ENCODE measurements at places on chromosomes 3 and 15.
A peak's percentile ranks its signal among the peaks of the same experiment; 100 is the strongest.

DNA sequence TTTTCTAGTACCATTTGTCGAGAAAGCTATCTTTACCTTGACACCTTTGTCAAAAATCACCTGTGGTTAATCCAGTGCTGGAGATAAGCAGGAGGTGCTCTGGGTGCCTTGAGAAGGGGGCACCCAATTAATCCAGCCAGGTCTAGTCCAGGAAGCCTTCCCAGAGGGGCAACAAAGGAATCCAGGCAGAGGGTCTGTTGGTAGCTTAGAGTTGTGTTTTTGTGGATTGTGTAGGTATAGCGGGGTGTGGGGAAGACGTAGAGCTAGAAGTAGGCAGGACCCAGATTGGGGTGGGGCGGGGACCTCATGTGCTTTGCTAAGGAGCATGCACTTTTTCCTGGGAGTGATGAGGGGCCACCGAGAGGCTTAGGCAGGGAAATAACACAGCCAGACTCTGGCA lies 6.0 kb upstream of the PIGZ start:
- DNase-seq, result no peak

- no peak for DNase-seq
Measured at GRCh38 chr15:86157606-86158293, 78.1 kb downstream of the AGBL1 start.

DNA sequence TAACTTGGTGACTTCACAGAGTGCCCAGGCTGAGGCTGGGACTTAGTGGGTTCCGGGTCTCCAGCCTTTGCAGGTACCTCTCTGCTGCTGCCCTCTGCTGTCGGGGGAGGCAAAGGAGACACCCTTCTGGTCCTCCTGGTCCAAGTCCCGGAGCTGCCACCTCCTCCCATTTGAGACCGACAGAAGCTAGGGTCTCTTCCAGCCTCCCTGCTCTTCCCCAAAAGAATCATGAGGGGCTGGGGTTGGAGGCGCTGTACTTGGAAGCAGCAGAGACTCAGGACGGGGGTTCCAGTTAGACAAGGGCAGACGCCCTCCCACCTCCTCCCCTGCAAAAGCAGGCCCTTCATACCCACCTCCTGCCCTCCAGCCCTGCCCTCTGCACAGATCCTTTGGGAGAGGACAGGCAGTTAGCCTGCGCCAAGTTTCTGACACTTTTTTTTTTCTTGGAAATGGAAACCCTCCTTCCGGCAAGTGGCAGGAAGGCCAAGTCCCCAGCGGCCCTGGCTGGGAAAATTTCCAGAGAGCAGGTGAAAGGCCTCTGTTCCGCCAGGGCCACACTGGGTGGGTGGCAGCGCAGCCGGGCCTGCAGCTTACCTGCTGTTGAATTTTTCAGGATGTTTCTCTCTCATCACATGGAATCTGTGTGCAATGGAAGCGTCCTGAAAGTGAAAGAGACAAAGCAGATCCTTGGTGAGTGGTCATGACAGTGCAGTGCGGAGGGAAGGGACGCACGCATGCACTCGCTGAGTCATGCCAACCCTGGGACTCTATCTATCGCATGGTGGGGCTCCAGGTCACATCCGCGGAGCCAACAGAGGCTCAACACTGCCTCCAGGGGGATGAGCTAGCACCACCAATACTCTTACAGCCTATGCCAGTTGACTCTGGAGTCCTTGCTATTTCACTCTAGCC lies 119.9 kb downstream of the DGKG start:
- peak; percentile 67 for DNase-seq

- DNase-seq, result no peak
Measured at GRCh38 chr15:89138999-89139612, 50.9 kb downstream of the ABHD2 start.

- no peak for DNase-seq
Measured at GRCh38 chr15:51289290-51289689, 49.1 kb downstream of the CYP19A1 start.

- no peak for DNase-seq
Measured at GRCh38 chr3:146496251-146496650, 26.9 kb upstream of the PLSCR2 start.

- no peak for DNase-seq
Measured at GRCh38 chr3:103158183-103158582, 723.4 kb downstream of the ZPLD1 start.

DNA sequence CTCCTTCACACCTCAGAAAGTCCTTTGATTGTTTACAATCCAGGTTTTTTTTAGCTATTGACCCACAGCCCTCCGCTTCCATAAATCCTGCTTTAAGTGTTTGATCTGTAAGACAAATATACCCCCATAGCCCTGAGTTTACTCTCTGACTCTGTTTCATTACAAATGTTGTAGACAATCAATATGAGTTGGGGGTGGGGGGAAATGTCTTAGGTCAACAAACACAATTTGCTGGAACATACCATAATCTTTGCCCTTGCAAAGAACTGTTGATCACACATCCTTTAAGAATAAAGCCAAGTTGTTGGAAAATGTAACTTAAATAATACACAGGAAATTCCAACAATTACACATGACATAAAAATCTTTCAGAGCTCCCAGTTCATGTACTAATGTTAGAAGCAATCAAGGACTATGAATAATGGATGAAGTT lies 301.8 kb upstream of the SEMA6D start:
- DNase-seq, result peak; percentile 9

- DNase-seq, result no peak
Measured at GRCh38 chr3:35658686-35659085, 19.4 kb downstream of the ARPP21 start.

GRCh38 chr3:127456471-127457093 lies 134.0 kb downstream of the TPRA1 start:
- peak; percentile 92 for DNase-seq

GRCh38 chr15:40957581-40958051 lies 4.3 kb downstream of the CHAC1 start:
- no peak for DNase-seq

DNA sequence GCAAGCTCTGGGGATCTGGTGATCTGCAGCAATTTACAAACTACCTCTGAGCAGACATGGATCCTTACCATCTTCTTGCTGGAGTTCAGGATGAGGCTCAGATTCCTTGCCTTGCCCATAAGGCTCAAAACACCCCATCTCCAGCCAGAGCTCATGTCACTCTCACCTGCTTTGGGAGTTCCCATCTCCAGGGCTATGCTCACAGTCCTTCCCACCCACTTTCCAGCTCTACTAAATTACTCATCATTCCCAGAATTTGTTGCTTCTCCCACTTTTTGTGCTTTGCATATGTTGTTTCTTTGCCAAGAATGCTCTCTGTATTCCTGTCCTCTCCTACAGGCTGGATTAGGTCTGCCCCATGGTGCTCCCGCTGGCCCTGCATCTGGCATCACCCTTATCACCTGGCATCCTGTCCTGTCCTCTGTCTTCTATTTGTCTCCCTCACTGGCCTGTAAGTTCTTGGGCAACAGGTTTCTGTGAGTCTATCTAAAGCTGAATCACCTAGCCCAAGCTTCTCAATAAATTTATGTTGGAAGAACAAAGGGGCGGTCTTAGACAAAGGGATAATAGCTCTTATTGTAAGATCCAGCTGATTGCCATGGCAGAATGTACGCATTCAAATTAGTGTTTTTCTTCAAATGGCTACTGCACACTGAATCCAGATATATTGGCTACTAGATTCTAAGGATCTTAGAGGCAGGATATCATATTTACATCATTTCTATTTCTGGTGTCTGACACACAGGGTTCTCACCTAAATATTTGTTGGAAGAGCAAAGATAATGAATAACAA lies 179.2 kb downstream of the CLSTN2 start:
- no peak for DNase-seq

DNA sequence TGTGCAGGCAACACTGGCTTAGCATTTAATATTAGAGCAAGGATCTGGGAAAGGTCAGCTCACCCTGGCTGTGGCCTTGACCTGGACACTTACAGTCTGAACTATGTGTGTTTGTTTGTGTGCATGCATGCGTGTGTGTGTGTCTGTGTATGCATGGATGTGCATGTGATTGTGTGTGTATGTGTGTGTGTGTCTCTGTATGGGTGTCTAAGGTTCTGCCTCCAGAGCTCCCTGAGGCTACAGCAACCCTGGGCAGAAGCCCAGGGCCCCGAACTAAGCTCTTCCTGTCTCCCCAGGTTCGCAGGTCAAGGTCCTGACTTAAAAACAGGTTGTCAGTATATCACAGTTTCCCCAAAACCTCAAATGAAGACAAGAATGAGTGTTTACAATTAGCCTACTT lies 51.3 kb downstream of the SUSD5 start:
- DNase-seq, result no peak

GRCh38 chr3:2920103-2920502 lies 190.1 kb downstream of the IL5RA start:
- no peak for DNase-seq

DNA sequence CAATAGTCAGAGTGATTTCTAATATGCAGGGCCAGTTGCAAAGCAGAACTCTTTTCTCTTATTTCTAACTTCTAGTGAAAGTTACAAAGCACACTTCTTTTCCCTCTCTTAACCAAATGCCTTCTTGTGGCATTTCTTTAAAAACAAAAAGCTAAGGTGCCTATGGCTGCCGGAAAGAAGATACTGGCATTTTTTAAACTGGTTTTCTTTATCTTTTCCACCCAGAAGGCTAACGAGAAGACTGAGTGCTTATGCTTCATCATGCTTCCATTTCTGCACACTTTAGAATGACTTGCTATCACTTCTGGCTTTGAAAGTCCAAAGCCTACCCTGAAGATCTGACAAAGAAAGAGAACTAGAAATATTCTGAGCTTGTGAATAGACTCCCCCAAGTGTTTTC lies 141.3 kb downstream of the P2RY1 start:
- DNase-seq, result no peak

DNA sequence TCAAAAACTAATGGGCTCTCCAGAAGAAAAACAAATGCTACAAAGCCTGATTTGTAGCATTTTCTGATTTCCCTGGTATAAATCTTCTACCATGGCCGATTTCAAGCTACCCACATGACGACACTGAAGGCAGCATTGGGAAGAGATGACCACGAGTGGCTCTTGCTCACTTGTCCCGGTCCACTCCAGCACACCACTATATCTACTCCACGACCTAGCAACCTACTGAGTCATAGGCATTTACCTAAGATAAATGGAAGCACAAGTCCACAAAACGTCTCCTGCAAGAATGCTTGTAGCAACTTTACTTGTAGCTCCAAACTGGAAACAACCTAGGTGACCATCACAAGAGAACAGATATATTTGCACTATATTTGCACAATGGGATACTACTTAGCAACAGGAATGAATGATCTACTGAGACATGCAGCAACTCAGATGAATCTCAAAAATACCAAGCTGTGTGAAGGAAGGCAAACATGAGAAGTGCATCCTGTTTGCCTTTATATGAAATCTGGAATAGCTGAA lies 60.8 kb upstream of the HES1 start:
- DNase-seq, result peak; percentile 25

DNA sequence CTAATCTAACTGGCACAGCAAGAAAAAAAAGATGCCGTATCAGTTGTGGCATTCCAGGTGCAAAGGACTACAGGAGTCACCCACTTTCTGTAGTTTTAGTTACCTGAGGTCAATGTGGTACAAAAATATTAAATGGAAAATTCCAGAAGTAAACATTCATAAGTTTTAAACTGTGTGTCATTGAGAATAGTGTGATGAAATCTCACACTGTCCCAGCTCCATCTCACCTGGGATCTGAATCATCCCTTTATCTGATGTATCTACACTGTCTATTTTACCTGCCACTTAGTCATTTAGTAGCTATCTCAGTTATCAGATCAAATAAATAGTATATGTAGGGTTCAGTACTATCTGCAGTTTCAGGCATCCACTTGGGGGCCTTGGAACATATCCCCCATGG lies 26.7 kb downstream of the GBE1 start:
- no peak for DNase-seq

GRCh38 chr3:29465836-29466235 lies 185.0 kb downstream of the RBMS3 start:
- DNase-seq, result no peak

DNA sequence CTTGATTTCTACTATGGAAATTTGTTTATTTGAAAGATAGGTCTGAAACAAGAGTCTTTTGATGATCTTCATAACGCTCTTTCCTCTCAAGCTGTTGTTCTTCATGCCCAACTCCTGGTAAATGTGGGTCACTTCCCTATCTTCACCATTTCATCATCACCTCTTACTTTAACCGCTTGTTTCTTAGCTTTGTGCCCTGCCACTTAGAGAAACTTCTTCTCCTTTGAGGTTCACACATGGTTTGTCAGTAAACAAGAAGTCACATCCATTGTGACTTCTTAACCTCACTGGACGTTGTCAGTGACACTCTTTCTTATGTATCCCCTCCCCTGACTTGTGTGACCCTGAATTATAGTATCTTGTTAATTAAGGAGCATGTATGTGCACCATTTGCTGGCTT lies 16.9 kb upstream of the P2RY13 start:
- no peak for DNase-seq

DNA sequence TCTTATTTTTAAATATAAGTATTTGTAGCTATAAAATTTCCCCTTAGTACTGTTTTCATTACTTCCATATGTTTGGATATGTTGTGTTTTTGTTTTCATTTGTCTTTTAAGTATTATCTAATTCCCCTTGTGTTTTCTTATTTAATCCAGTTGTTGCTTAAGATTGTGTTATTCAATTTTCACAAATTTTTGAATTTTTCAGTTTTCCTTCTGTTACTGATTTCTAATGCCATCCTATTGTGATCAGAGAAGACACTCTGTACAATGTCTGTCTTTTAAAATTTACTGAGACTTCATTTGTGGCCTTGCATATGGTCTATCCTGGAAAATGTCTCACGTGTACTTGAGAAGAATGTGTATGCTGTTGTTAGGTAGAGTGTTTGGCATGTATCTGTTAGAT lies 795.6 kb upstream of the CFAP20DC start:
- DNase-seq, result no peak

- DNase-seq, result peak; percentile 77
Measured at GRCh38 chr3:185332026-185332735, 30.8 kb upstream of the MAP3K13 start.

- peak; percentile 57 for DNase-seq
Measured at GRCh38 chr15:56732135-56732885, 999 bp downstream of the ZNF280D start.

DNA sequence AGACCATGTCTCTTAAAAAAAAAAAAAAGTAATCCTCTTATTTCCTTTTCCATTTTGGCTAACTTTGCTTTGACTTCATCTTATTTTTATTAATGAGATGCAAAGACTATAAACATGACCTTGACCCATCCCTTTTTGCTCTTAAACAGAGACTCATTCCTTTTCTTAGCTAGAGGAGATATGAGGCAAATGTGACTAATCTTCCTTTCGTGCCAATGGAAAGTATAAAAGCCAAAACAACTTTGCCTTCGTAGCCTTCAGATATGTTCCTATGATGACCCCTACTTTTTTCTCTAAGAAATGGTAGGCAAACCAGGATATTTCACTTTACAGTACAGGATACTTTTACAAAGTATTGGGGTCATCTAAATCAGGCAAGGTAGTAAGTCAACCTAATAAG lies 36.9 kb upstream of the GOLGB1 start:
- DNase-seq, result no peak

- DNase-seq, result no peak
Measured at GRCh38 chr3:171607452-171607851, 147.2 kb upstream of the TNIK start.

- peak; percentile 81 for DNase-seq
Measured at GRCh38 chr15:98896002-98896721, 111.4 kb downstream of the PGPEP1L start.
